ENCODE measurements at places on chromosomes 3 and 15.
A peak's percentile ranks its signal among the peaks of the same experiment; 100 is the strongest.

GRCh38 chr3:116083683-116084082 lies 361.6 kb downstream of the LSAMP start:
- peaks cover 2% of the 10 kb centered on the region for H3K4me1 ChIP-seq
- no peak overlapping the region for H3K27ac ChIP-seq
- H3K27me3 ChIP-seq: no peaks in the 10 kb centered on the region
- H3K36me3 ChIP-seq: no peaks in the 10 kb centered on the region
- H3K4me3 ChIP-seq: no peak overlapping the region

DNA sequence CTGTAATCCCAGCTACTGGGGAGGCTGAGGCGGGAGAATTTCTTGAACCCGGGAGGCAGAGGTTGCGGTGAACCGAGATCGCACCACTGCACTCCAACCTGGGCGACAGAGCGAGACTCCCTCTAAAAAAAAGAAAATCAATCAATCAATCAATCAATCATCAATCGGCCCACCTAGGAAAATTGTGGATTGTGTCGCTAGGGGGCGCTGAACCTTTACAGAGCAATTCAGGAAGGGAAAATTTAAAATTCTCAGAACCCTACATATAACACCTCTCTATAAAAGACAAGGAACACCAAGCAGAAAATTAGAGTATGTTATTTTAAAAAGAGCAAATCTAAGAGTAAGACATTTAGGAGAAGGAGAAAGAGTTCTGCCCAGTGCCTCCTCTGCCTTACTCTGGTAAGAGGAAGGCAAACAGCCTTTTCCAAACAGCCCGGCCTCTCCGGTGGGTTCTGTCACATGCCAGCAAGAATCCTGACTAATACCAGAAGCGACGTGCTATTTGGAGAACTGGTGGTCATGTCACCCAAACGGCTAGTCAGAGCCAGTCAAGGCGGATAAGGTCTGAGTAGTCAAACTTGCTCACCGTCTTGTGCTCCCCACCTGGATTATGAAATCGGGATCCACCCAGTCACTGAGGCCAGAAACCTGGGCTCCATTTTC lies 22.3 kb upstream of the SMCO1 start:
- H3K4me1 ChIP-seq: no peaks in the 10 kb centered on the region
- no peak overlapping the region for H3K27ac ChIP-seq
- DNase-seq: no peak
- H3K36me3 ChIP-seq: no peaks in the 10 kb centered on the region
- H3K27me3 ChIP-seq: peaks cover 3% of the 10 kb centered on the region

GRCh38 chr3:11479221-11479620 lies 164.5 kb downstream of the VGLL4 start:
- no peaks in the 10 kb centered on the region for H3K36me3 ChIP-seq
- H3K27me3 ChIP-seq: no peaks in the 10 kb centered on the region
- H3K27ac ChIP-seq: no peak overlapping the region
- peaks cover 4% of the 10 kb centered on the region for H3K4me1 ChIP-seq
- H3K4me3 ChIP-seq: no peak overlapping the region
- DNase-seq: no peak

- H3K27me3 ChIP-seq: peaks cover 7% of the 10 kb centered on the region
- no peak for DNase-seq
- H3K27ac ChIP-seq: no peak overlapping the region
- no peak overlapping the region for H3K4me3 ChIP-seq
- no peaks in the 10 kb centered on the region for H3K4me1 ChIP-seq
- H3K36me3 ChIP-seq: no peaks in the 10 kb centered on the region
Observed at GRCh38 chr15:57758560-57758959, 52.0 kb downstream of the POLR2M start.

DNA sequence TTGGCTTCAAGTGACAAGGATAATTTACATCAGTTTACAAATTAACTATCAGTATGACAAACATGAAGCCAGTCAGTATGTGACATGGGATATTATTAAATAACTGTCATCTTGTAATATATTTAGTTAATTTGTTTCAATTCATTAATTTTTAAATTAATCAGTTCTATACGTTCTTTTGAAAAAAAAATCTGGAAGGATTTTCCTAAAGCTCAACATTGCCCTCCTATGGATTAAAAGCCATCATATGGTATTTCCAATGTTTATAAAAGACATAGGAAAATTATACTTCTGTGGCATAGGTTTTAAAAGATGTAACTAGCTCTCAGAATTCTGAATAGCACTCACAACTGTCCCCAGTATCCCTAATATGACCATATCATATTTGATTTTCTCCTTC lies 134.4 kb downstream of the PLOD2 start:
- H3K27ac ChIP-seq: no peak overlapping the region
- H3K36me3 ChIP-seq: no peaks in the 10 kb centered on the region
- H3K4me1 ChIP-seq: no peaks in the 10 kb centered on the region
- no peaks in the 10 kb centered on the region for H3K27me3 ChIP-seq
- no peak for DNase-seq
- no peak overlapping the region for H3K4me3 ChIP-seq

- no peaks in the 10 kb centered on the region for H3K4me1 ChIP-seq
- H3K27ac ChIP-seq: no peak overlapping the region
- DNase-seq: no peak
Observed at GRCh38 chr3:60023189-60023588, 973.4 kb upstream of the CFAP20DC start.

DNA sequence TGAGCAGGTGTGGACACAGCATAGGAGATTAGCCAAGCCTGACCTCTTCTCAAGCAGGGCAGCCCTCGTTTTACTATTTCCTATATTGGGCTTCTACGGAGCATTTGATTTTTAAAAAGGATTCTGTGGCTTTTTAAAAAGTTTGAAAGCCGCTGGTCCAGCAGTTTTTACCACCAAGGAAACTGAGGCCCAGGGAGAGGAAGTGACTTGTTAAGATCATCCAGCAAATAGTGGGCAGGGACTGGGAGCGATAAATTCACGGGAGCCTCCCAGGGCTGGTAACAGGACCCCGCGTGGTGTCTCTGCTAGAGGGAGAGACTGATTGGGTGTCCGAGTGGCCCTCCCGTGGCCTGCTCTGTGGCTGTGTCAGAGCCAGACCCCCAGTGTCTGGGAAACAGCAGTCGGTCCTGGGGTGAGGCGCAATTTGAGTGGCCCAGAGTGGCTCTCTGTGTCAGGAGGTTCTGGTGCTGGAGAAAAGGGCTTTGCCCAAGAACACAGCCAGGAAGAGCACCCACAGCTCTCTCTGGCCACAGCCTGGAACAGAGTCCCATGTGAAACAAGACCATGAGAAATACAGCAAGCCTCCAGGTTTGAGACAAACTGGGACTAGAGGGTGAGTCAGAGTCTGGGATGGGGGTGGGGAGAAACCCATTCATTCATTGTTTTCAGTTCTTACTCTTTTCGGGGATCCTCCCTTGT lies 4.2 kb downstream of the FURIN start:
- peak overlapping the region; percentile 73 for H3K4me3 ChIP-seq
- no peaks in the 10 kb centered on the region for H3K27me3 ChIP-seq
- peak; percentile 90 for DNase-seq
- peaks cover 43% of the 10 kb centered on the region for H3K4me1 ChIP-seq
- peaks cover 26% of the 10 kb centered on the region for H3K36me3 ChIP-seq

- no peak overlapping the region for H3K27ac ChIP-seq
- H3K27me3 ChIP-seq: no peaks in the 10 kb centered on the region
- H3K4me3 ChIP-seq: no peak overlapping the region
- peaks cover 71% of the 10 kb centered on the region for H3K36me3 ChIP-seq
- no peak for DNase-seq
Observed at GRCh38 chr3:122365073-122365472, 18.0 kb downstream of the MIX23 start.

GRCh38 chr3:190446573-190447279 lies 3.0 kb downstream of the TMEM207 start:
- no peaks in the 10 kb centered on the region for H3K27me3 ChIP-seq
- H3K36me3 ChIP-seq: no peaks in the 10 kb centered on the region
- no peak overlapping the region for H3K27ac ChIP-seq
- no peaks in the 10 kb centered on the region for H3K4me1 ChIP-seq

GRCh38 chr15:65916664-65917406 lies 47.5 kb downstream of the RAB11A start:
- peak; percentile 82 for DNase-seq
- H3K4me1 ChIP-seq: peaks cover 4% of the 10 kb centered on the region
- H3K36me3 ChIP-seq: peaks cover 22% of the 10 kb centered on the region
- H3K4me3 ChIP-seq: no peak overlapping the region
- no peak overlapping the region for H3K27ac ChIP-seq

DNA sequence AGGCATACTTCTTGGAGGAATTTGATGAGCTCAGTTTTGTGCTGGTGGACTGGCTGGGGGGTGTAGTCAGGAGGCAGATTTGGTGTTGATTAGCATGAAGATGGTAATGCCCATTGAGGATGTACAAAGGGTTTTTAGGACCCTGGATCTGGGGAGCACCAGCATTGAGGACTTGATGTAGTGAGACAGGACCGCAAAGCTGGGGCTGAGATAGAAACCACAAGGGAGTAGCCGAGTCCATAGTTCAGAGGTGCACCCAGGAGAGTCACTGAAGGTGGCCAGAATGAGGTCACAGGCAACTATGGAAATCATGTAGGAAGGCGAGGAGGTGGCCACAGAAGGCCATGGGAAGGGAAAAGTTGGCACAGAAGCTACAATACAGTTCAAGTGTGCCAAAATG lies 2.7 kb upstream of the CDC25A start:
- H3K27ac ChIP-seq: no peak overlapping the region
- DNase-seq: no peak
- peaks cover 4% of the 10 kb centered on the region for H3K27me3 ChIP-seq
- H3K4me1 ChIP-seq: peaks cover 7% of the 10 kb centered on the region
- H3K4me3 ChIP-seq: no peak overlapping the region

GRCh38 chr3:11560746-11561145 lies 83.0 kb downstream of the VGLL4 start:
- DNase-seq: peak; percentile 87
- H3K4me1 ChIP-seq: peaks cover 61% of the 10 kb centered on the region
- peak overlapping the region; percentile 43 for H3K27ac ChIP-seq
- H3K4me3 ChIP-seq: no peak overlapping the region
- peaks cover 88% of the 10 kb centered on the region for H3K36me3 ChIP-seq

DNA sequence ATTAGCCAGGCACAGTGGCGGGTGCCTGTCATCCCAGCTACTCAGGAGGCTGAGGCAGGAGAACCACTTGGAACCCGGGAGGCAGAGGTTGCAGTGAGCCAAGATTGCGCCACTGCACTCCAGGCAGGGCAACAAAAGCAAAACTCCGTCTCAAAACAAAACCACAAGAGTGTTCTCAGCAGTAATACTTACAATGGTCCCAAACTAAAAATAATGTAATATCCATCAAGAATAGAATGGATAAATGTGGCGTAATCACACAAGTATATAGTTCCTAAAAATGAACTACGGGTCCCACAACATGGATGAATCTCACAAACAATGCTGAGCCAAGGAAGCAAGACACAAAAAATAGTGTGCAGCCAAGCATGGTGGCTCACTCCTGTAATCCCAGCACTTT lies 39.2 kb downstream of the STAG1 start:
- no peaks in the 10 kb centered on the region for H3K27me3 ChIP-seq
- H3K4me1 ChIP-seq: peaks cover 3% of the 10 kb centered on the region
- DNase-seq: no peak
- no peak overlapping the region for H3K4me3 ChIP-seq
- peaks cover 6% of the 10 kb centered on the region for H3K36me3 ChIP-seq

- DNase-seq: no peak
- peak overlapping the region; percentile 100 for H3K4me3 ChIP-seq
- H3K36me3 ChIP-seq: no peaks in the 10 kb centered on the region
- H3K27ac ChIP-seq: no peak overlapping the region
- peaks cover 3% of the 10 kb centered on the region for H3K4me1 ChIP-seq
- no peaks in the 10 kb centered on the region for H3K27me3 ChIP-seq
Observed at GRCh38 chr3:72848703-72849081, 447 bp upstream of the SHQ1 start.

GRCh38 chr15:39149636-39150150 lies 431.2 kb upstream of the THBS1 start:
- no peak overlapping the region for H3K4me3 ChIP-seq
- DNase-seq: no peak
- no peaks in the 10 kb centered on the region for H3K36me3 ChIP-seq
- H3K27me3 ChIP-seq: no peaks in the 10 kb centered on the region

Measured in mesenchymal stem cell (in vitro differentiated cells and primary cell).